ENCODE measurements at places on chromosomes 7 and 10.

- no peak for DNase-seq
Measured at GRCh38 chr10:65827359-65827758, 1098.5 kb upstream of the LRRTM3 start.

DNA sequence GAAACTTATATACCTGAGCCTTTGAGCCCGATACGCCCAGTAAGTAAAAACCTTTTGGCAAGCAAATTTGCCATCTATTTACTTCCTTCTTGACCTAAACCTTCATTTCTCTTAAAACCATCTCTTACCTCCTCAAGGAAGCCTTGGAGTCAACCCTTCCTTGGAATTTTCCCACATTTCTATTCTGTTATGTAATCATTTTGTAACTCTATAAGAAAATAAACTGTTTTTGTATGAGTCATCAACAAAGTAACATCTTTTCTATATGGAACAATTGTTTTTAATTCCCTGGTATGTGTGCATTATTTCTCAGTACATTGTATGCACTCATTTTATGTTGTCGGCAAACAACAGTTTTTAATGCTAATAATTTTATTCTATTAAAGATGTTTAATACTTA lies 162.0 kb downstream of the TEX36 start:
- DNase-seq, result no peak

GRCh38 chr7:43481902-43482678 lies 100.8 kb upstream of the STK17A start:
- DNase-seq, result no peak

GRCh38 chr10:63413429-63413828 lies 52.3 kb downstream of the JMJD1C start:
- DNase-seq, result no peak

- no peak for DNase-seq
Measured at GRCh38 chr7:85554236-85555178, 367.7 kb upstream of the SEMA3D start.

GRCh38 chr10:78199005-78199725 lies 165.5 kb downstream of the RPS24 start:
- no peak for DNase-seq

DNA sequence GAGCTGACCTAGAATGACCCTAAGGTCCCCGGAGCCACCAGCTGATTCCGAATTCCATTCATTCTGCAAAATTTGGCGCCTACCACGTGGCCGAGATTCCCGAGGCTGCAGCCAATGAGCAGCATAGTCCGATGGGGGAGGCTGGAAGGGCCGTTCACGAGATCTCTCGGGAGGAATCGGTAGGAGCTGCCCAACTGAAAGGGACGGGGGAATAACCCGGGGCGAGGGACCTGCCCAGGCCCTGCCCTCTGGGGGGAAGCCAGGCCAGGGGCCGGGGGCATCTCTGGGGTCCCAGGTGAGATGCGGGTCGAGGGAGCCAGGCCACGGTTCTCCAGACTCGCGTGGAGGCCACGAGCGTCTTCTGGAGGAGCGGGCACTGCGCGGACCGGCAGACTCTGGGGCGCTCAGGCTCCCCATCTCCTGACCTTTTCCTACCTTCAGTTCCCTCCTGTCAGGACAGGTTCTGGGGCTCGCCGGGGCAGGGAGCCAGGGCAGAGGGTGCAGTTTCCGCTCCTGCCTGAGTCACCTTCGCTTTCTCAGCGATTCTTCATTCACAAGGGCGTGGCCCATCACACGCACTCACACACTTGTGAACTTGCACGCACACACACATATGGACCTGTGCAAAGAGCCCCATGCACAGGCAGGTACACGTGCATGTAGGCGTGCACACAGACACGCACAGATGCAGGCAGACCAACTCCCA lies 173.4 kb downstream of the RNF216 start:
- no peak for DNase-seq

DNA sequence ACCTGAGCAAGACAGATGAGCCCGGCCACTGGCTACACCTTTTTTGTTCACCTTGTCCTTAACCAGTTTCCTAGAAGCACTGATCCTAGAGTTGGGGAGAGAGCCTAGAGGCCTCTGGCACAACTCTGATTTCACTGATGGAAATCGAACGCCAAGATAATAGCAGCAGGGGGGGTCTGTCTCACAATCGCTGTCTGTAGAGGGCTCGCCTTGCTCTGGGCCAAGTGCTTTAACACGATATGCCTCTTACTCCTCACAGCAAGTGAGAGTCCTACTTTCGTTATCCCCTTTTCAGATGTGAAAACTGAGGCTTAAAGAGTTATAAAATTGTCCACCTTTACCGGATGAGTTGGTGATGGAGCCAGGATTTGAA lies 472 bp downstream of the RASSF4 start:
- no peak for DNase-seq

DNA sequence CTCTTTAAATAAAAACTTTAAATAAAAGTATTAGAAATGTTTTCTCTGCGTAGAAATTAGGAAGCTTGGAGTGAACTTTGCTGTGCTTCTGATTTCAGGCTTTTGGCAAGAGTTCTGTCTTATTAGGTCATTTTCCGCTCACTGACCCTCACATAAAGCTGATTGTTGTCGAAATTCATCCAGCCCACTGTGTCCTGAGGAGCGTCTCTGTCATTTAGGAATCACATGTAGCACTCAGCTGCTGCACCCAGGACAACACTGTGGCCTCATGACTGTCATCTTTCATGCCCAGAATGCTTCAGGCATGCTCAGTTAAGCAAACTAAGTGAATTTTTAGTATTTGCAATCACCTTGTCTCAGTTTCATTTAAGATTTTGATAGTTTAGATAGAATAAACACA lies 57.8 kb upstream of the MSRB2 start:
- no peak for DNase-seq

DNA sequence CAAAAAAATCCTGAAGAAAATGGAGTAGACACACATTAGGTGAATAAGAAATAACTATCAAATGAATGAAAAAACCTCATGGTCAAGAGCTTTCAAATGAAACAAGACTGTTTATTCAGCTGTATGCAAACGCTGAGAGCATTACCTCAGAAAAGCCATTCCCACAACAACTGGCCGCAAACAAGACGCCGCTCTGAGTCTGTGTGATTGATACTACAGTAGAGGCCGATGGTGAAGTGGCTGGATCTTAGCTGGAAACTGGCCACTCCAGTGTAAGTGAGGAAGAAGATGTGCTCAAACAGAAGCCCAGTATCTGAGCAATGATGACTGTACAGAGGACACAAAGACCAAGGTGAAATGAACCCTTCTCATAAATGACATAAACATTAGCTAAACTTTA lies 252.4 kb upstream of the GHITM start:
- DNase-seq, result no peak

DNA sequence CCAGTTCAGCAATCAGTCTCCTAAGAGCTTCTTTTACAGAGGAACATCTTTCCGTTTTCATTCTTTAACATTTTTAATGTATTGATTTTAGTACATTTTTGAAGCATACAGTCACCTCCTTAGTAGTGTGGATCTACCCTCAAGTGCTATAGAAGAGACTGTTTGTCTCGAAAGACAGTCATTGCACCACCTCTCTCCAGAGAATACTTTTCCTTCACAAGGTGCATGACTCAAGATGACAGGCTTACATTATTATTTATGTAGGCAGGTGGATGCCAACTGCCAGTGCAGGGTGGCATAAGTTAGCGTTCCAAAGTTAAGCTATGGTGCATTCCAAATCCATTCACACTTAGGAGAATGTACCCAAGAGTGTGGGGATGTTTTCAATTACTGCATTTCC lies 71.8 kb downstream of the ZEB1 start:
- DNase-seq, result no peak

DNA sequence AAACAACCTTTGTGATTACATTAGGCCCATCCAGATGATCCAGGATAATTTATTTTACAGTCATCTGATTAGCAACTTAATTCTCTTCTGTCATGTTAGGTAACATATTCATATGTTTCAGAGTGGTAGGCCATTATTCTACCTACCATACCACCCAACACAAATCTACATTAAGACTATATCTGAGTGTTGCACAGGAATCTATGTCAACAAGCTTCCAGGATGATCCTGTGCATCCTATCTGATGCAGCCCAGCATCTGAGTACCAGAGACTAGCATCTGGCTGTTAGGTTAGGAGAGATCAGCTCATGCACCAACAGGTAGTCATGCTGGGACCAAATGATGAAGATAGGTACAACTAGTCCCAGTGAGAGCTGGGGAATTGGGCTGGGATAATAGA lies 1.3 kb upstream of the DDX56 start:
- DNase-seq, result no peak

- DNase-seq, result no peak
Measured at GRCh38 chr7:115058726-115059125, 136.8 kb downstream of the MDFIC start.

DNA sequence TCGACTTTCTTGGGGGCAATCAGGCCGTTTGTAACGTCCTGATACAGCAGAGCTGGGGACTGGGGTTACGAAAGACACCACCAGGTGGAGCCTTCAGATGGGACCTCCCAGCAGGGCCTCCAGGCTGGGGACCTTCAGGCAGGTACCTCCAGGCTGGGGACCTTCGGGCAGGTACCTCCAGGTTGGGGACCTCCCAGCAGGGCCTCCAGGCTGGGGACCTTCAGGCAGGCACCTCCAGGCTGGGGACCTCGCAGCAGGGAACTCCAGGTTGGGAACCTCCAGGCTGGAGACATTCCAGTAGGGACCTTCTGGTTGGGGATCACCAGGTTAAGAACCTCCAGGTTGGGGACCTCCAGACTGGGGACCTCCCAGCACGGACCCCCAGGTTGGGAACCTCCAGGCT lies 23.5 kb upstream of the GPR146 start:
- DNase-seq, result no peak

DNA sequence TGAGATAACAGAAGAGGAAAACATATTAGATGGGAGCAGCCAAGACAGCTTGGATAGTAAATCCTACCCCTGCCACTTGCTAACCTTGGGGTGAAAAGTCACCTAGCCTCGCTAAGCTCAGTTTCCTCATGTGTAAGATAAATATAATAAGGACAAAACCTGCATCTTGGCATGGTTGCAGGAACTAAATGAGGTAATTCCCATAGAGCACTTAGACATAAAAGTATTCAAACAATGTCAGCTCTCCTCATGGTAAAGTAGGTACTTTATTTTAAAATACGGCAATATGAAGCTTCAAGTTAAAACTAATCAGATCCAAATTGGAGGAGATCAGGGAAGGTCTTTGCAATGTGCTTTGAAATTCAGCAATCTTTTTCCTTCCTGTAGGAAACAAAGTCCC lies 113.1 kb downstream of the USP6NL start:
- no peak for DNase-seq

GRCh38 chr10:34956756-34957155 lies 133.4 kb downstream of the CUL2 start:
- DNase-seq, result no peak

- no peak for DNase-seq
Measured at GRCh38 chr10:70131560-70131937, 1.1 kb downstream of the AIFM2 start.

DNA sequence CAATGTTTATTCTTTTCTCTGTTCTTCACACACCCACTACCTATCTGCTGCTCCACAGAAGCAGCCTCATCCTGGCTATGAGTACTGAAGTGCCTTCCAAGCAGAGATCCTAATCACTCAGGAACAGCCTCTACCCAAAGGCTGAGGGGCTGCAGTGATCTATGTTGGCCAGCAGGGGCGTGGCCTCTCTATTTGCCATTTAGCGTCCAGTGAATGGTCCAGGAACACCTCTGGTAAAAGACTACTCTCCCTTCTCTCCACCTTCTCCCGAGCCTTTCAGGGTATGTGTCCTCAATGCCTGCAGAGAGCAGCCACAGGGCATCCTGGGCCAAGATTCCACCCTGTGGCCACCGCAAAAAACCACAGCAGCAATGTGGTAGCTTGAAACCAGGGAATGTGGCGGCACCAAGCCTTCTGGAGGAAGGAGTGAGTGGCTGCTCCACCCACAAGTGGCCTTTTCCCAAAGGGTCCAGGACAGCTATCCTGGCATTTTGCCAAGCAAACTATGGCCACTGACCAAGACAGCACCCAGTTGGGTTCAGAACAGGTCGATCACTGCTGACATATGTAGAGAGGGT lies 70.9 kb downstream of the SYPL1 start:
- no peak for DNase-seq

DNA sequence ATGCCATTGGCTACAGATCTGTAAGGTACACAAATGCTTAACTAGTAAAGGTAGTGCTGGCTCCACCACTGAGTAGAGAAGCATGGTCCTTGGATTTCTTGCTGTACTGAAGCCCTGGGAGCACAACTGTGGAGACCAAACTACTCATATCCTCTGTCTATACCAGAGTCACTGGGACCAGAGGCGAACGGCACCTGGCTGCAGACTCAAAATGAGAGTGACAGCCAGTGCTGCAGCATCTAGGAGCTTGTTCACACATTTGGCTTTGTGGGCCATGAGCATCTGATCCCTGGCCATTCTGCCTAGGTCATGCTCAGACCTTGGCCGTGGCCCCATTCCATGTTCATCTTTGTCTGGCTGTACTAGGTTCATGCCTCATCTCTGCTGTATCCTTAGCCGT lies 31.9 kb downstream of the LRRC18 start:
- no peak for DNase-seq

- DNase-seq, result no peak
Measured at GRCh38 chr10:111766464-111766863, 417.1 kb downstream of the GPAM start.

DNA sequence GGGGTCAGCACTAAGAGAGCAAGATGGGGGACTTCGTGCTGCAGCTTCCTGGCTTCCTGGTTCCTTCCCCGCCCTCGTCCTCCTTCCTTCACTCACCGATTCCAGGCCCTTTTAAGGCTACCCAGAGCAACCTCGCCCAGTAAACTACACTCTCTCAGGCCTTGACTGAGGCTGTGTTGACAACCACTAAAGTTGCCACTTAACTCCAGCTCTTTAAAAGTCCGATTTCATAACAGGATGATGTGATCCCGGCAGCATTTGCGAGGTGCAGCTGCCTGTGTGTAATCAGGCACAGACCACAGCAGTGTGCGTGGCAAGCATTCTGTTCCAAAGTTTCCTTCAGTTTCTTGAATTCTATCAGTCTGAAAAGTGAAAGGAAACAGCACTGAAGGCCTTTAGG lies 110.6 kb downstream of the RAB11FIP2 start:
- DNase-seq, result no peak
